HepG2 (cell line): ENCODE measurements at places on chromosomes 11 and 22. TPM values are rescaled to one million over a fixed set of nuclear protein-coding genes. Genes with fewer than 3 reads are reported as not detected.

C11orf21 gene
- total RNA-seq: not detected in 2 replicates

CRYAB gene
- 0.55 and 0.69 TPM in 2 replicates for total RNA-seq

E2F8 gene
- 8.9 and 9.4 TPM in 2 replicates for total RNA-seq

GNAZ gene
- total RNA-seq: 22.3 and 22.8 TPM in 2 replicates

GRCh38 chr11:16392616-16393015 lies 36.3 kb upstream of the SOX6 start:
- no peaks in the 10 kb centered on the region for H3K27me3 ChIP-seq
- peaks cover 11% of the 10 kb centered on the region for H3K4me1 ChIP-seq
- H3K4me3 ChIP-seq: no peak overlapping the region
- DNase-seq: no peak
- H3K27ac ChIP-seq: no peak overlapping the region
- no peaks in the 10 kb centered on the region for H3K36me3 ChIP-seq

DNA sequence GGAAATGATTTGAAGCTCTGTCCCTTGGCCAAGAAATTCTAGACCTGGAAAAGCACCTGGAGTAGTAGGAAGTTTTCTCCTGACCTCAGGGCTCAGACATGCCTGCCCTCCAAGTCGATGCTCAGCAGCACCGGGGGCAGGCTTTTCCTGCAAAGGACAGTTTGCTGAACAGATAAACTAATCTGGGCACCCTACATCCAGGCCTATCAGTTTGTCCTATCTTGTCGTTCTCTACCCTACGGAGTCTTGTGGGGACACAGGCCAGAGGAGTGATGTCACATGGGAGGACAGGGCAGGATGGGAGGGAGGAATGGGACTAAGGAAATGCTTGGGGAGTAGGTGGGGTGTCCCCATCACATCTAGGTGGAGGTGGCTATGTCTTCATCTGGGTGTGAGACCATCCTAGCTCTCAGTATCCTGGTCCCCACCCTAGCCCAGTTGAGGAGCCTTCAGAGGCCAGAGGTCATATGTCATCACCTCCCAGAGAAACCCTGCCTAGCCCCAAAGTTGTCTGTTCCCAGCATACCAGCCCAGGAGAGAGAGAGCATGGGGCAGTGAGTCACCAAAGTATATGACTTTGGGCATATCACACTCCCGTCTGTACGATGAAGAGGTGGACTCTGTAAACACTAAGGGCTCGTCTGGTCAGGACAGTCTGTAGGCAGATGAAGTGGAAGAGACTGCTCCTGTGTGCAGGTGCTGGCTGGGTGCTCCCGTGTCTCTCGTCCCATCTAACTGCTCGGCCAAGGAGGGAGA lies 18.1 kb upstream of the FCHSD2 start:
- no peaks in the 10 kb centered on the region for H3K36me3 ChIP-seq
- H3K27me3 ChIP-seq: no peaks in the 10 kb centered on the region
- DNase-seq: no peak
- peaks cover 99% of the 10 kb centered on the region for H3K4me1 ChIP-seq

GRCh38 chr11:117146521-117146920 lies 2.4 kb downstream of the PAFAH1B2 start:
- no peaks in the 10 kb centered on the region; the same call in 2 of the 3 replicates for H3K27me3 ChIP-seq
- peaks cover 21% of the 10 kb centered on the region for H3K36me3 ChIP-seq
- peaks cover 23% of the 10 kb centered on the region for H3K4me1 ChIP-seq
- H3K27ac ChIP-seq: no peak overlapping the region
- no peak for DNase-seq
- H3K4me3 ChIP-seq: 0 out of 2 replicates have a peak overlapping the region, but pooled peaks have one; percentile 4

- H3K36me3 ChIP-seq: peaks cover 47% of the 10 kb centered on the region; the same call in 2 of the 3 replicates
- peaks cover 7% of the 10 kb centered on the region; the same call in 1 of the 2 replicates for H3K4me1 ChIP-seq
- H3K27ac ChIP-seq: no peak overlapping the region
These were observed 117.2 kb downstream of the MICAL3 start for GRCh38 chr22:17906978-17907747.

GRCh38 chr22:19510919-19511341 lies 13.3 kb downstream of the CLDN5 start:
- no peaks in the 10 kb centered on the region for H3K4me1 ChIP-seq
- peaks cover 8% of the 10 kb centered on the region for H3K36me3 ChIP-seq
- H3K27me3 ChIP-seq: no peaks in the 10 kb centered on the region
- DNase-seq: no peak
- no peak overlapping the region for H3K27ac ChIP-seq

GRCh38 chr11:10857709-10858438 lies at the start of gene ZBED5:
Gene ZBED5 (minus strand): TSS chr11:10858053. CDS start chr11:10854945, 3,108 bp downstream.
- H3K27me3 ChIP-seq: no peaks in the 10 kb centered on the region; the same call in 2 of the 3 replicates
- peak; percentile 92 for DNase-seq
- H3K27ac ChIP-seq: peak within 1 kb of the TSS; percentile 92
- peaks cover 22% of the 10 kb centered on the region for H3K4me1 ChIP-seq

DNA sequence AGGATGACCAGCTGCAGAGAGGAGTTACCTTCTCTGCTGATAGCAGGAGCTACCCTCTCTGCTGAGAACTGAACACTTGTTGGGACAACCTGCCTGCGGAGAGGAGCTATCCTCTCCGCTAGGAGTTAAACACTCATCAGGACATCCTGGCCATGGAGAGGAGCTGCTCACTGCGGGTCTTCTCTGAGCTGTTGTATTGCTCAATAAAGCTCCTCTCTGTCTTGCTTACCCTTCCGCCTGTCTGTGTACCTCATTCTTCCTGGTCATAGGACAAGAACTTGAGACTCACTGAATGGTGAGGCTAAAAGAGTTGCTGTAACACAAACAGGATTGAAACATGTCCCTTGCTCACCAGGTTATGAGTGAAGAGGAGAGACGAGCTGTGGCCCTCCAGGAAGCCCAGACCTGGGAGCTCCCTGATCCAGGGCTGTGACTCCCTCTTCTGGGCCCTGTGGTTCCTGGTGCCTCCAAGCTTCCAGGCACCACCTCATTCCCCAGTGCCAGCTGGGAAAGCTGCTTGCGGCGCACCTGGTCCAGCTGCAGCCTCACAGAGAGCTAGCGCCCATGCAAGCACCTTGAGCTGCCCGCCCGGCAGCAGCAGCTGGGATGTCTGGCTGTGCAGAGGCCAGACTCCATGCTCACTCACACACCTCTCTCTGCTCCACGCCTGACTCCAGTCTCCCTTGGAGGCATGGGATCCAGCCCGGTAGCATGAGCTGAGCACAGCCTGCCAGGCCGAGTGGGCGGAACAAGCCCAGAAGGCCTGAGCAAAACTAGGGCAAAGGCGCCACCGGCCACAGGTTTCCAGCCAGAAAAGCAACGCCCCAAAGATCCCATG lies 50.5 kb downstream of the RAB30 start:
- no peak overlapping the region for H3K4me3 ChIP-seq
- no peak for DNase-seq
- H3K27ac ChIP-seq: no peak overlapping the region
- H3K27me3 ChIP-seq: no peaks in the 10 kb centered on the region
- no peaks in the 10 kb centered on the region for H3K36me3 ChIP-seq
